ENCODE measurements at places on chromosomes 6 and 20.

- DNase-seq = no peak
Observed at GRCh38 chr6:49531774-49532569, 18.5 kb upstream of the C6orf141 start.

- no peak for DNase-seq
Observed at GRCh38 chr6:151024597-151024996, 159.1 kb downstream of the MTHFD1L start.

GRCh38 chr6:42168650-42169049 lies 4.5 kb upstream of the GUCA1A start:
- DNase-seq = no peak

DNA sequence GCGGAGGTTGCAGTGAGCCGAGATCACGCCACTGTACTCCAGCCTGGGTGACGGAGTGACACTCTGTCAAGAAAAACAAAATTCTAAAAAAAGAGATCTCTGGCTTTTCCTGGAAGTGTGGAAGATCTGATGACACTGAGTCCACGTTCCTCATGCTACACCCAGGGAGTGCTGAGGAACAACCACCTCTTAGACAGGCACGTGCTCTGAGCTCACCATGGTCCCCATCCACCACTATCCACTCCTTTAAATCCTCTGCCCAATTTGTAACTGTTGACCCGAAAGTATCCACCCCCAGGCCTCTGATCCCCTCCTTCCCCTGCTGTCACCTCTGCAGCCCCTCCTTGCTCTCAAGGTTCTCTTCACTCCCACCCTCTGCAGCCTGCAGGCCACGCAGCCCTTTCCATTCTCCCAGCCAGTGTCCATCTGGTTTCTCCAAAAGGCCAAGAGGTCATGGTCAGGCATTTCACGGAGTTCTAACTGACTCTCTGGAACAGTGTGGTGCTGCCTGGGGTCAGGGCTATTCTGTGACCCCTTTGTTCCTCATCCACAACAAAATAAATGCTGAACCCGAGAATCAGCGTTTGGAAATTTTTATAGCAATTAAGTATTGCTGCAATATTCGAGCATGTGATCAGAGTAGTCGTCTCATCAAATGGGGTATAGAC lies 88.8 kb downstream of the ATP9A start:
- no peak for DNase-seq

- no peak for DNase-seq
Observed at GRCh38 chr6:8000188-8000596, 64.0 kb downstream of the BLOC1S5 start.

GRCh38 chr20:53873230-53873604 lies 197.2 kb downstream of the BCAS1 start:
- no peak for DNase-seq

- no peak for DNase-seq
Observed at GRCh38 chr6:149842331-149842730, 21.8 kb downstream of the LRP11 start.

- DNase-seq = no peak
Observed at GRCh38 chr6:69696273-69696672, 100.5 kb downstream of the LMBRD1 start.

DNA sequence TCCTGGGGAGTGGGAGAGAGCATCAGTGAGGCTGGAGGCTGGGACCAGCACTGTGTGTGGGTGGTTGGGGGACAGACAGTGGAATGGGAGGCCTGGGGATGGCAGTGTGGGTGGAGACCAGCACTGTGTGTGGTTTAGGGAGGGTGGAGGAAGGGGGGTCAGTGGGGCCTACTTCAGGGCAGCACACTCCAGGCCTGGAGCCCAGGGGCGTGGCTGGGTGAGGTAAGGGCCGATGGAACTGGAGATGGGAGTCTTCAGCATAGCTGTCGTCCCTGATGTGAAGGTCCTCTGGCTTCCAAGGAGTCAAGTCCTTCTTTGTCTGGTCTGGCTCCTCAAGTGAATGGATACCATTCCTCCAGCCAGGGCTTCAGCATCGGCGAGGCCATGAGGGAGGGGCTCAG lies 18.6 kb downstream of the KCNK17 start:
- no peak for DNase-seq

GRCh38 chr6:78832091-78832808 lies 35.1 kb upstream of the IRAK1BP1 start:
- DNase-seq = no peak

DNA sequence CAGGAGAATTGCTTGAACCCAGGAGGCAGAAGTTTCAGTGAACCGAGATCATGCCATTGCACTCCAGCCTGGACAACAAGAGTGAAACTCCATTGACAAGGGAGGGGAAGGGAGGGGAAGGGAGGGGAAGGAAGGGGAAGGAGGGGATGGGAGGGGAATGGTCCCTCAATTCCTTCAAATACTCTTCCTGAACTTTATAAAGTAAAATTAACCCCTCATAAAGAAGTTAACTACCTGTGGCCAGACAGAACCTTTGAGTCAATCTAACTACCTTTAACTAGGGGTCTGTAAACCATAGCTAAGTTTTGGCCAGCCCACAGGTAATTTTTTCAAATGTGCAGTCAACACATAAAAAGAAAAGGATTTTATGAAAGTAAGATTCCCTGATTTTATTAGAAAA lies 131.0 kb downstream of the ZMYND8 start:
- no peak for DNase-seq

- DNase-seq = no peak
Observed at GRCh38 chr6:138533667-138534066, 34.4 kb upstream of the NHSL1 start.

DNA sequence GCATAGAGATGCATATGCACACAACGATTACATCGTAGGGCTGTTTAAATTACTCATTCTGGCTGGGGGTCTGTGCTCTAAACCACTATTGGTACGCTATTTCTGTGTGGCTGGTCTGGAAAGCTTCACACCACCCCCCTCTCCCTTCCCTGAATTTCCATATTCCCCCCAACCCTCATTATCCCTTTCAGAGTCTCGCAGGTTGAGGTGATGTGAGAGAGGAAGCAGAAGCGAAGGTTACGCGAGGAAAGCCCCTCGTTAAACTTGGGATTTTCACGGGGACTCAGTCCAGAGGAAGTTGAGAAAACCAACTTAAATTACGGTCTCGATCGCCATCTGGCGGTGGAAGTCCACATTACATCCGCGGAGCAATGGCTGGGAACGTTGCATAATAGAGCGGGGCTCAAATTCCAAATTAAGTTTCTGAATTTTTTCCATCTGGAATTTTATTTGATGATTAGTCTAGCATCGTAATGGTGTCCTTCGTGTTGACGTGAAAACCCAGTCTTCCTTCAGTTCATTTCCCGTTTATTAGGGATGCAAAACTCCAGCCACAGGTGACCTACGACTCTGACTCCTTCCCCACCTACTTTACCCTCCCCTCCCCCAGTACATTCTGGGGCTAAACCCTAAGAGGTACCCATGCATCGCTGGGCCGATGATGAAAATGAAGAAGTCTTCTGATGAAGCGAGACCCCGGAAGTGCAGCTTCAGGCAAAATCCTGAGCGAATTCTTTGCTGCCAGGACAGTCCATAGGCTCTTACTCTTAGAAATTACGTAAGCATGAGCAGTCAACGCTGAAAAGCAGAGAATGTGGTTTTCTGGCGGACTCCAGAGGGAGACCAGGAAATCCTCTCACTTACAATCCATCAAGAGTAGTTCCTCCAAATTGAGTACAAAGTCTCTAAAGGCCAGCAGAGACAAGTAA lies 19.7 kb downstream of the HLA-DOB start:
- peak; percentile 79 for DNase-seq

DNA sequence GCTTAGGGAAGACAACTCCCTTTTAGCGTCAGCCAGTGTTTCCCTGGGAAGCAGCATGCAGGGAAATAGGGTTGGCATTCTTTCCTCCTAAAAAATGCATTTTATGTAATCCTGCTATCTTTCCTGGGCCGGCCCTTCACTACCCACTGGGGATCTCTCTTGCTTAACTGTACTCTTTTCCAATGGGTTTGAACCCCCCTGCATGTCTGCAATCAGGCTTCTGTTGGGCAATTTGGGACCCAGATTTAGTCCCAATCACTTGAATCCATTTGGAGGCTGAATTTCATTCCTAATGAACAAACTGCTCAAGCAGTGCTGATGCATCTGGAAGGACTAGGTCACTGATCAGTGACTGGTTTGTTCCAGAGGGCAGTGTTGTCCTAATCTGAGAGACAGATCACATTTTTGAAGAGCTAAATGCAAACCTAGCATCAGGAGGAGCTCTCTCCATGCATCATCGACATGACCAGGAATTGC lies 152.0 kb downstream of the TSHZ2 start:
- DNase-seq = no peak

- DNase-seq = no peak
Observed at GRCh38 chr6:129749749-129750120, 39.8 kb upstream of the ARHGAP18 start.

DNA sequence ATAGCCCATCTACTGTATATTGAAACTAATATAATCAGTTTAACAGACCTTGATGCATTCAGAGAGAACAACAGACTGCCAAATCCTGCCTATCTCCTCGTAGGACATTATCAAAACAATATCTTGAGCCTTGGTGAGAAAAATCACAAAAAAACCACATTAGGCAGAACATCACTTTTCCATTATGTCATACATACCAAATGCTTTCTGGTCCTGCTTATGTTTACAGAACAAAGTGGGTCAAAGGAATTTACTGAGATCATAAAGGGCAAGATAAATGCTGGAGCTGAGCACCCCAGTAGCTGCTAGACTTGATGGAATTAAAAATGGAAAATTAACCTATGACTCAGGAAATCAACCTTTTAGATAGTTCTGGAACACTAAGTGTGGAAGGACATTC lies 195.3 kb upstream of the KCNK16 start:
- DNase-seq = no peak

DNA sequence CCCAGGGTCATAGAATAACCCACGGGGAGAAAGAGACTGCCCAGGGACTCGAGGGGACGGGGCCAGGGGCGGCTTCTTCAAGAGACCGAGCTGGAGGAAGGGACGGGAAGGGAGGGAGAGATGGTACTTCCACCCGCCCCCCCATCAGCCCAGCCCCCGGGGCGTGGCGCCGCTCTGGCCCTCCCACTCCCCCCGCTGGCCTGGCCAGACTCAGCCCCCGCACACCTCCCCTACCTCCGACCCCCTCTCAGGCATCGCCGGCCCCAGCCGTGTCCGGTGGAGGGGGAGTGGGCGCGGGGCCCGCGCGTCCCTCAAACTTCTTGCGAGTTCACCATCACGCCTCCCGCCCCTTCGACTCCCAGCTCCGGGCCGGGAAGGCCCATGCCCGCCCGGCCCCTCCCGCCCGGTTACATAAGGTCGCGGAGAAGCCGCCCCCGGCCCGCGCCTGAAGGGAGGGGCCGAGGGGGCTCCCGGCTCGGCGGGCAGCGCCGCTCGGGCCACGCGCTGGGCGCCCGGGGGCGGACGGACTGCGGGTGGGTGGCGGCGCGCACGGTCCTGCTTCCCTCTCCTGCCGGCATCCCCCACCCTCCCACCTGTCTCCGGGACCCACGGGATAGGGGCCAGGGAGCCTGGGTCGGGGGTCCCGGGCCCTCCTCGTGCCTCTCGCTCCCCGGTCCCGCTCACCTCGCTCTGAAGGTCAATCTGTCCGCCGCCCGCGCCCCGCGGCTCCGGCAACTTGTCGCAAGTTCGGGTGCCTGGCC lies 562 bp downstream of the TFEB start:
- DNase-seq = peak; percentile 62

DNA sequence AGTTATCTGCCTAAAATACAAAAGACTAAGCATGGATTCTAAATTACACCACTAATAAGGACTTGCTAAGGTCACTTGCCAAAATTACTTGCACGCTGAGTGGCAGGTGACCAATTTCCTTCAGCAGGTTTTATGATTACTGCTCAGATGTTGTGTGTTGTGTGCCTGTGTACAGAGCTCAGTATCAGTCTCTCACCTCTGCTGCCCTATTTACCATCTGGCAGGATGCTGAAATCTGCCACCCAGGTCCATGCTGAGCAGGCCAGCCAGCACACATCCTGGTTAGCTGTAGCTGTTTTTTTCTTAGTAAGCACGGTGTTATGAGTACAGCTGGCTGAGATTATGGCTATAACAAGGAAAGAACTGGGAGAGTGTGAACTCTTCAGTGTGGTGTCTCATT lies 34.0 kb downstream of the ELOVL4 start:
- no peak for DNase-seq

DNA sequence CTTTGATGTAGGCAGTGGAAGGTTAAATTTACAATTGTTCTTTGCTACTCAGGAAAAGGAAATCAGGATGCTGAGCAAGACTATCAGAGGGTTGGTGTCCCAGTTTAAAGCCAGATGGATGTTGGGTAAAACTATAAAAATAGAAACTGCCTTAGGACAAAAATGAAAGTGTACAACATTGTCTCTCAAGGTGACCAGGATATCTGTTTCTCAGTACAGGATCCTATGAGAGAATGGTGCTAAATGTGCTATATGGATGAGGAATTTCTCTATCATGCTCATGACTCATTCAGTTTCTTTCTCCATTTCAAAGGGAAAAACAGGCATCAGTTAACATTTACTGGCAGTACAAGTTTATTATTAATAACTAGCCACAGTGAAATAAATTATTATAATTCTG lies 534.2 kb upstream of the GJE1 start:
- no peak for DNase-seq

DNA sequence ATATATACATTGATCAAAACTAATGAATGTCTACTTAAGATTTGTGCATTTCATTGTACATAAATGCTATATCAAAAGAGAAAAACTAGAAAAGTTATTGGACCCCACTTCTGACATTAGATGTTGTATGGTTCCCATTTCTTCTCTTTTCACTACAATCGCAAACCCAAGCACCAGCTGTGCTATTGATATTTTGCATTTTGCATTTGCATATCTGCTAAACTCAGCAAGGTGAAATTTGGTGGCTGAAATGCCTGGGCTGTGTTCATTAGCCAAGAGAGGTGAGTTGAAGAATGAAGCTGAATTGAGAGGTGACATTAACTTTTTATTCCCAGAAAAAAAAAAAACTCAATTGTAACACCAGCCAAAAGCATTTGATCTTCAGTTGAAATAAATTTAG lies 232.1 kb upstream of the TENT5A start:
- no peak for DNase-seq

- peak; percentile 53 for DNase-seq
Observed at GRCh38 chr6:149834513-149835481, 29.4 kb downstream of the LRP11 start.

- DNase-seq = no peak
Observed at GRCh38 chr6:33824461-33825154, 20.8 kb upstream of the MLN start.
